ENCODE measurements at places on chromosomes 4 and X. TPM values are rescaled to one million over a fixed set of nuclear protein-coding genes. Genes with fewer than 3 reads are reported as not detected.

Gene SULT1E1
- 146 TPM for total RNA-seq

DNA sequence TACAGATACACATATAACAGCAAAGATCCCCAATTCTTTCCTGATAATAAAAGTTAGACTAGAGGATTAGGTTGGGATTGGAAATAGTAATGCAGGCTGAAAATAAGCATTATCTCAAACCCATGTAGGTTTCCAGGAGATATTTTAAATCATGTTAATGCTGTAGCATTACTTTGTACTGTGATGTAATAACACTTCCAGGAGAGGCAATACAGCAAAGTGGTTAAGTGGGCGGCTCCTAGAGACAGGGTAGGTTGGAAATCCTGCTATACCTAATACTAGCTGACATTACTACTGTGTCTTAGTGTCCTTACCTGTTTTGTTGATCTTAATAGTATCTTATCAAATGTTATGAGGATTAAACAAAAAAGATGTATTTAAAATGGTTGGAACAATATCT lies 9.6 kb downstream of the PAICS start:
- no peak for DNase-seq

DNA sequence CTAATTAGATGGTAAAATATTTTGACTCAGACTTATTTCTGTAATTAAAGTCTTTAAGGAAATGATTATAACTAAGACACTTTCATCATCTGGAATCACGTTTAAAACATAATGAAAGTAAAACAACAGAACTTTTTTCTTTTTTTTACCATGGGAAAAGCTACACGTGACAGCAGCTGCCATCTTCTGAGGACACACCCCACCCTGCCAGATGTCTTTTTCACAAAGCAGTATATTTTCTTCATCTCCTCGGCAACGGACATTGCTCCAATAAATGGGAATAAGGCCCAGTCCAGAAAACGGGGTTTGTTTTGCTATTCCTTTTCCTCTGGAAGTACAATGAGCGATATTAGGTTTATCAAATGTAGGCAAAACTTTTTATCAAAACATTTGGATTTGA lies 17.5 kb downstream of the PRSS12 start:
- DNase-seq, result peak; percentile 41

DNA sequence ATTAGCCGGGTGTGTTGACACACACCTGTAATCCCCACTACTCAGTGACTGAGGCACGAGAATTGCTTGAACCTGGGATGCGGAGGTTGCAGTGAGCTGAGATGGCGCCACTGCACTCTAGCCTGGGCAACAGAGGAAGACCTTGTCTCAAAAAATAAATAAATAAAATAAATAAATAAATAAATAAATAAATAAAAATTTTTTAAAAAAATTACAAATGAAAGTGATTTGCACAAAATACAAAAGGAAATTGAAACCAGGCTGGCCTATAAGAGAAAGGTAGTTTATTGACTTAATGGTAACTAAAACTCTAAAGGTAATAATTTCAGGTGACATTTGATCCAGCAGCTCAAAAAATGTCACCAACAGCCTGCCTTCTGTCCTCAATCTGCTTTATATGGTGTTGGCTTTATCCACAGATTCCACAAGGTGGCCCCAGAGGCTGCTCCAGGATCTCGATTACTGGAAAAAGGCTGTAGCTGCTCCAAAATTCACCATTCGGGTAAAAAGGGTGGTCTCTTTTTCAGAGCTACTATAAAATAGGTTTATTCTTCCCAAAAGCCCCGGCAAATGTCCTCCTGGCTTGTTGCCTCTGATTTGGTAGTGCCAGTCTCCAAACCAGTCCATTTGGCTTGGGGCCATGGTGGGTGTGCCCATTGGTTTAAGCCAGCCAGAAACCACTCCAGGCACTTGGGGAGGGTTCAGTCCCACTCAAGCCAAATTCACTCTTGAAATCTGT lies 61.4 kb upstream of the TRIM2 start:
- peak; percentile 91 for DNase-seq
